Stimulated activated CD8-positive, alpha-beta memory T cell treated with anti-CD3 and anti-CD28 coated beads, Interleukin-4, amount 100 ng/mL, for 1 hour (primary cell): ENCODE measurements at places on chromosomes 13 and 19.
A peak's percentile ranks its signal among the peaks of the same experiment; 100 is the strongest.

- no peak for DNase-seq
Observed at GRCh38 chr13:25468325-25469168, 96.8 kb downstream of the ATP8A2 start.

DNA sequence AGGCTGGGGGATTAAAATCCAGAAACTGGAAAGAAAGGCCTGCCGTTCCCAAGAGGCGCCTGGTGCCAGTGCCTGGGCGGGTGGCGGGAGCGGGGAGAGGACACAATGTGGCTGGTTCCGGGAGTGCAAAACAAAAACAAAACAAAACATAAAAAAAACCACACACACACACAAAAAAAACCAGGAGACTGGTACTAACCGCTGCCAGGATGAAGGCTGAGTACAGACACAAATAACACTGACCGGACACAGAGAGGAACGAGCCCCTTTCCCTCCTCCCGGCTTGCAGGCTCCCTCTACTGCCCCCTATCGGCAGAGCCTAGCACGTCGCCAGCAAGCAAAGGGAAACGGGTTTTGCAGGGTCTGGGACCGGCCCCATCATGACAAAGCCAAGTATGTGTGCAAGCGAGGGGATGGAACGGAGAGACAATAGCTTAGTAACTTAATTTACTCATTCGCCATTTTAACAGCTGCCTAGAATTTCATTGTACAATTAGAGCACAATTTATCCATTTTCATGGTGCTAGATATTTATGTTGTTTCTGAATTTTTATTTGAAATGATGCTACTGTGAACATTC lies 17.9 kb upstream of the ZDHHC20 start:
- peak; percentile 56 for DNase-seq

GRCh38 chr13:50780201-50781015 lies 63.1 kb downstream of the DLEU7 start:
- DNase-seq = no peak

- DNase-seq = no peak
Observed at GRCh38 chr13:63938851-63939250, 2523.2 kb upstream of the PCDH20 start.

- DNase-seq = no peak
Observed at GRCh38 chr19:8815780-8816179, 16.3 kb downstream of the ZNF558 start.

DNA sequence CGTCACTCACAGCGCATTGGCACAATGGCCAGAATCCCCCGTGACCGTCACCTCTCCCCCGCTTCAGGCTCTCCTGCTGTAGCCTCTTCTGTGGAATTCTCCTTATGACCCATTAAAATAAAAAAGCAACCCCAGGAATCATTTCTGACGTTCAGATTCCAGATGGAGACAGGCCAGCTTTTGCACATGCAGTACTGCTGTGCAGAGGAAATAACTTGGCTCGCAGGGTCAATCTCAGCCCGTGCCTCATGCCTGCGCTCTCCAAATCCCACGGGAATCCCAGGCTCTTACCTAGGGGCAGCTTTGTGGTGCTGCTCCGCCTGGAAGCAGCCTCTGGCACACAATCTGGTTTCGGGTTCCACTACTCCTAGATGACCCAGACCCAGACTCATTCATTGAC lies 32.7 kb upstream of the SOX1 start:
- DNase-seq = no peak

GRCh38 chr19:39304701-39305571 lies 8.7 kb downstream of the IFNL1 start:
- no peak for DNase-seq

- no peak for DNase-seq
Observed at GRCh38 chr19:51064534-51065220, at the start of gene KLK13. TSS of gene KLK13 (minus strand) at chr19:51065092. CDS start at chr19:51065067, 25 bp downstream.

GRCh38 chr19:30228113-30228834 lies 143.9 kb upstream of the ZNF536 start:
- DNase-seq = no peak

GRCh38 chr13:26024558-26024957 lies 27.3 kb downstream of the SHISA2 start:
- no peak for DNase-seq

- no peak for DNase-seq
Observed at GRCh38 chr19:18677156-18677555, 6.3 kb upstream of the CRTC1 start.

DNA sequence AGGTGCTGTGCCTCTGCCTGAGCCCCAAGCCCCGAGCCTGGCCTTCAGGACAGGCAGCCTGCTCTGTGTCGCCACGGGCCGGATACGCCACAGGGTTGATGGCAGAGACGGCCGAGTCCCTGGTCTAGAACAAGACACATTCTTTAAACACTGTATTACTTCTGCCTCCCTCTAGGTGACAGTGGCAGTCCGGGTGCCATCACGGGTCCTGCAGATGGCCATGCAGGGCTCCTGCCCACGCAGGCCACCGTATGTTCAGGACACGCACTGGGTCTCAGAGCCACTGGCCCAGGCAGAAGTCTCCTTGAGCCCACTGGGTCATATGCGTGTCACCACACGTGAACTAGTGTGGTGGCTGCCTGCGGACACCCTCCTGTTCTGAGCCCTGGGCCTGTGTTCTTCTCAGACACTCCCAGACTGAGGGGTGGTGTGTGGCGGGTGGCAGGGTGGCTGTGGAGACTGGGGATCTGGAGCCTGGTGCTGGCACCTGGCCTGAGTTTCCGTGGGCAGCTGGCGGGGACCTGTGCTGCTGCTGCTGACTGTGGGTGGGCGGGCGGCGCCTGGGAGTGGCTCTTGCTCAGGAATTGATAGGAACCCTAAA lies 4.4 kb downstream of the PLEKHJ1 start:
- DNase-seq = no peak

DNA sequence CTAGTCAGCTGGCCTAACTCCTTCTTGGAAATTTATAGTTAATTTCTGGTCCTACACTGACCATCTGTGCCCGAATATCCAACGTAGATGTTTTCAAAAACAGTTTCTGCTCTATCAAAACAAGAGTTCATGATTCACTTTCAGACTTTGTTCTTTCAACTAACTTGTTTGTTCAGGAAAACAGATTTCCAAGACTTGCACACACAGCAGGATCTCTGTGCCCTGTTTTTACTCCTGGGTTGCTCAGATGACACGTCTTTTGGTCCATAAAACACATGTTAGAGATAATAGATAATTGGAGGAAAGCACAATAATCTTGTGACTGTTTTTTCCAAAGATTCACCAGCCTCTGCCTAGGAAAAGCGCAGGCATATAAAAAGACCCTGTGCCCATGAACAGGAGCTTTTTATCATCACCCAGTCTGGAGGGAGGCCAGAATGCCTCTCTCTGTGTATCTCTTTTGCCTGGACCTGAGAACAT lies 218.0 kb downstream of the IRS2 start:
- DNase-seq = no peak

DNA sequence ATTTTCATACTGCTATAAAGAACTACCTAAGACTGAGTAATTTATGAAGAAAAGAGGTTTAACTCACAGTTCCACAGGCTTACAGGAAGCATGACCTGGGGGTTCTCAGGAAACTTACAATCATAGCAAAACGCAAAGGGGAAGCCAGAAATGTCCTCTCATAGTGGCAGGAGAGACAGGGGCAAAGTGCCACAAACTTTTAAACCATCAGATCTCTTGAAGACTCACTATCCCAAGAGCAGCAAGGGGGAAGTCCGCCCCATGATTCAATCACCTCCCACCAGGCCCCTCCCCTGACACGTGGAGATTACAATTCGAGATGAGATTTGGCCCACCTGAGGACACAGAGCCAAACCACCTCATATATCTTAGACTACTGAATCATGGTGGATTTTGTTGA lies 198.7 kb downstream of the KCTD12 start:
- no peak for DNase-seq

DNA sequence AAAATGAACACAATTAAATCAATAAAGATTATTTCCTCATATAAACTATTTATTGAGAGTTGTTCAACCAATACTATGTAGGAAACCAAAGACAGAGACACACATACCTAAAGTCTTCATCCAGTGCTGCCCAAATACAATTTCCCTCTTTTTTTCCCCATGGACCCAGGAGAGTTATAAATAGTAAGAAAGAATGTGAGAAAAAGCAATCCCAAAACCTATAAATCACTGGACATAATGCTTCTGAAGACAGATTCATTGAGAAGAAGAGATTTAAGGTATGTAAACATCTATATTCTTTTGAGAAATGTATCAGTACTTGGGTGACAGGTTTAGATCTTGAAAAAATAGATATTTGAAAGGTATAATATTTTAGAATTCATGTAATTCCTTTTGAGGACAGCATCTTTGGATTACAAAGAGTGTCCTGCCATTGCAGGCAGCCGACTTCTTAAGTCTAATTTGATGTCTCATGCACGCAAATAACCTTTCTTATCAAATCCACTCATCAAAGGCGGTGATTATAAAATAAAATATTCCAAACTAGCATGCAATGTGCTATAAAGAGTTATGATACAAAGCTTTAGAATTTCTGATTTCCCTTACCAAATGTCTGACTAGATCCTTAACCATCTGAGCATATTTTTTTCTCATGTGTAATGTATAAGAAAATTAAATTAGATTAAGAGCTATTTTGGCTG lies 739.4 kb downstream of the LIG4 start:
- no peak for DNase-seq

DNA sequence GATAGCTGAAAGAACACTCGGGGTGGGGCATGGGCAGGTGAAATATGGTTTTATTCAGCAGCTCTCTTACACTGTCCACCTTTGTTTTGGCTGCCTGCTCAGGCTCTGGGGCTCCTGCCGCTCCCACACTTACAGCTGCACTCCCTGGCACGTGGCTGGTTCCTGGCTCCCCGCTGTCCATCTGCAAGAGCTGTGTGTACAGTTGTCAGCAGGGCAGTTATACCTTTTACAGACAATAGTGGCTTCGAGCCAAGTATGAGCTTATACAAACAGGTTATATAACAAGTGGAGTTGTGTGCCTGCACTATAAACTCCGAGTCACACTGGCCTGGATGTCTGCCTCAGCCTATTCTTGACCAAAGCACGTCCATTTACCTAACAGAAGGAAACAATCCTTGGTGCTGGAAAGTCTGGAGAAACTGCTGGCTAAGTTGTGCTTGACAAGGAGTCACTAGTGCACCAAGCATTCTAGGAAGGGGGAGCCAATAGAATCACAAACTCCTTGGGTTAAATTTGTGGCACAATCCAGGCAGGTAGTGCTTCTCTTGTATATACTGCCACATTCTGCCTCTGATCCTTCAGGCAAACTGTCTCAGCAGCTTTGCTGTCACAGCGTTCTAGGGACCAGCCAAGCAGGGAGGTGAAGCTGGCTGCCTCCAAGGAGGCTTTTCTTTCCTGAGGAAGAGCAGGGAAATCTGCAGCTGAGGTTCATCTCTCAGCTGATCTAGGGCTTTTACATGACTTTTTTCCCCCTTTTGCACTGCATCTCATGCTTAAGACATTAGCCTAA lies 68.2 kb downstream of the NHLRC3 start:
- no peak for DNase-seq

DNA sequence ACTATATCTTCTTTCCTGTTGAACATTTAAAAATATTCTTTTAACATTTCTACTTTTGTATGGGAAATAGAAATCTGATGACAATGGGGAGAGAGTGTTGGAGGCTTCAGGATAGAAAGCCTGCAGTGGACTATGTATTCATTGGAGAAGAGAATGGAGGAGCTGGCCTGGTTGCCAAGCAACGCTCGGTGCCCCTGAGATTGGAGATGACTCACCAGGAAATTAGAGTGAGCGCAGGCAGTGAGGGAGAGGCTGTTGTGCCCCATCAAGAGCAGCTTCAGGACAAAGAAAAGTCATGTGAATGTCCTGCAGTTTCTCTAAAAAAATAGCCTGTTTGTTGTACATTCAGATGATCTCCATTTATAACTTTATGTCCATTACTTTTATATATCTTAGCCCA lies 48.7 kb upstream of the ZNF835 start:
- no peak for DNase-seq

DNA sequence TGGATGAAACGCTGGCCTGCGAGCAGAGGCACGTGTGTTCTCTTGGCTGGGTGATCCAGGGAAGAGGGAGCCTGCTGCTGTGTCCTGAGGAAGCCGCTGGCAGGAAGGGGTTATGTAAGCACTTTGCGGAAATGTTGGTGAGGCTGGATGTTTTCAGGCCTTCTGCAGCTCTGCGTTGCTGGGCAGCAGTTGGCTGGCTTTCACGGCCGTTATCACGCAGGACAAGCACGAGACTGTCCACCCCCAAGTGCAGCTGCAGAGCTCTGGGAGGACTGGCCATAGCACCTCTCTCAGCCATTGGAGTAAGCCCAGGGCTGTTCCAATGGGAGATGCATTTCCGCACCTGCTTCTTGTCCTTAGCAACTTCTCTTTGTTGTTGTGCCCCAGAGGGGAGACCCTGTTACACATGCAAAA lies 146.9 kb upstream of the SOX21 start:
- no peak for DNase-seq

DNA sequence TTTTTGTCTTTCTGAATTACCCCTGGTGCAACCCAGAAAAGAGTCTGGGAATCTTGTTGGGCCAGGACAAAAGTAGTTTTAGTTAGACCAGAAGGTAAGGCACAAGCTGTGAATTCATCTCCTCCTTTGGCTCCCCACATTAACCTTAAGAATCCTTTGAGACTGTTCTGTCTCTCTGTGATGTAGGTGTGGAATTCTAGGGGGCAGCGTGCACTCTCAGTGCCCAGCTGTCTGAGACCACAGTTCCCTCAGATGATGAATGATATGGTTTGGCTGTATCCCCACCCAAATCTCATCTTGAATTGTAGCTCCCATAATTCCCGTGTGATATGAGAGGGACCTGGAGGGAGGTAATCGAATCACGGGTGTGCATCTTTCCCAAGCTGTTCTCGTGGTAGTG lies 43.9 kb downstream of the ZNF506 start:
- no peak for DNase-seq

DNA sequence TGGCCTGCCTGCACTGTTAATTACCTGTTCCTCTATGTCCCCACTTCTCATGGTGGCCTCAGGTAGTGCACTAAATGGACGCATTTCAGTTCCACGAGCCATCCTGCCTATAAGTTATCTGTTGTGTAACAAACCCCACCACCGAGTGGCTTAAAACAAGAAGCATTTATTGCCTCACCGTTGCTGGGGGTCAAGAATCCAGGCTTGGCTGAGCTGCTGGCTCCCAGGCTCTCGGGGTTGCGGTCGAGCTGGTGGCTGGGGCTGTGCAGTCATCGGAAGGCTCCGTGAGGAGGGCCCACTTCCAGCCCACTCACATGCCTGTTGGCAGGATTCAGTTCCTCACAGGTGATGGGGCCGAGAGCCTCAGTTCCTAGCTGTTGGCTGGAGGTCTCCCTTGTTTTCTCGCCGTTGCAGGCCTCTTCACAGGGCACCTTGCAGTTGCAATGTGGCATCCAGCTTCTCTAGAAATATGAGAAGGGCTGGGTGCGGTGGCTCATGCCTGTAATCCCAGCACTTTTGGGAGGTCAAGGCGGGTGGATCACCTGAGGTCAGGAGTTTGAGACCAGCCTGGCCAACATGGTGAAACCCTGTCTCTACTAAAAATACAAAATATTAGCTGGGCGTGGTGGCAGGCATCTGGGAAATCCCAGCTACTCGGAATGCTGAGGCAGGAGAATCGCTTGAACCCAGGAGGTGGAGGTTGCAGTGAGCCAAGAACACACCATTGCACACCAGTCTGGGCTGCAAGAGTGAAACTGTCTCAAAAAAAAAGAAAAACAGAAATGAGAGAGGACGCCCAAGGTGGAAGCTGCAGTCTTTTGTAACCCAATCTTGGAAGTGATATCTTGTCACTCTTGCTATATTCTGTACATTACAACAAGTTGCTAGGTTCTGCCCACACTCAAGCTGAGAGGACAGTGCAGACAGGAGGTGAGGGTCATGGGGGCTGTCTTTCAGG lies 6.5 kb upstream of the PTOV1 start:
- DNase-seq = no peak
